ENCODE measurements at places on chromosomes 6 and 20.
A peak's percentile ranks its signal among the peaks of the same experiment; 100 is the strongest.

- DNase-seq: peak; percentile 11
Measured at GRCh38 chr6:170037541-170038250, 253.2 kb downstream of the DLL1 start.

DNA sequence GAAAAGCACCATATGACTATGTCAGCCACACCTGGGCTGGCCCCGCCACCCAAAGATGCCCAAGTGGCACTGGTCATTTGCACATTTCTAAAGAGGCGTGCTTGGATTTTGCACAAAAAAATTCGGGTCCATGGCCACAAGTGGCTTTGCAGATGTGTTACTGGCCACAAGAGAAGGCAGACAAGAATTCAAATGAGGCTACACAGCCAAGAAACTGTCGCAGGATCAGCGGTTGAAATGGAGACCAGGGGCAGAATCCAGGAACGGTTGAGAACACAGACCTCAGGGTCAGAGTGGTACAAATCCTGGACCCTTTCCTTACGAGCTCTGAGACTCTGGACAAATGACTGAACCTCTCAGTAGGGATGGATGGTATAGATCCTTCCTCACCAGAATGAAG, 48.6 kb upstream of the SASH1 start:
- DNase-seq: no peak

- DNase-seq: peak; percentile 83
Measured at GRCh38 chr20:33653218-33653899, 8.8 kb upstream of the C20orf144 start.

- no peak for DNase-seq
Measured at GRCh38 chr6:46263707-46264086, 92.9 kb upstream of the ENPP5 start.

GRCh38 chr6:112626468-112627082, 279.4 kb downstream of the RFPL4B start:
- no peak for DNase-seq

DNA sequence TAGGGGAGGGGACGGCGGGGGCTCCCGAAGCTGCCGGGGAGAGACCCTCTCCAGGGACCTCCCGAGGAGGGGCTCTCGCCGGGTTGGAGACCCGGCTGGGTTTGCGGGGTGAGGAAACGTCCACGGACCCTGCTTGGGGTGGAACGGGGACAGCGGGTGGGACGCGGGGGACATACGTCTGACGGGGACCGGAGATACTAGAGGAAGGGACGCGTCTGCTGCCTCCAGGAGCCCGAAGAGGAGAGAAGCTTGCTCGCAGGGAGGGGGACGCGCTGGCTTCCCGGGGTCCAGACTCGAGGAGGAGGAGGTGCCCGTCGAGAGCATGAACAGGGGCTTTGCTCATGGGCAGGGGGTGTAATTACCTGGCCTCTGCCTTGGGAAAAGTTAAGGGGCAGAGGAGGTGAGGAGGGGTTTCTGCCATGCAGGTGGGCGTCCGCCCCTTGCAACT, 593 bp downstream of the DNMT3B start:
- DNase-seq: no peak

GRCh38 chr6:148884461-148884860, 137.6 kb downstream of the UST start:
- no peak for DNase-seq

GRCh38 chr20:9506964-9507369, 7.4 kb upstream of the LAMP5 start:
- no peak for DNase-seq

GRCh38 chr6:44301782-44302564, 11.2 kb downstream of the AARS2 start:
- DNase-seq: no peak

DNA sequence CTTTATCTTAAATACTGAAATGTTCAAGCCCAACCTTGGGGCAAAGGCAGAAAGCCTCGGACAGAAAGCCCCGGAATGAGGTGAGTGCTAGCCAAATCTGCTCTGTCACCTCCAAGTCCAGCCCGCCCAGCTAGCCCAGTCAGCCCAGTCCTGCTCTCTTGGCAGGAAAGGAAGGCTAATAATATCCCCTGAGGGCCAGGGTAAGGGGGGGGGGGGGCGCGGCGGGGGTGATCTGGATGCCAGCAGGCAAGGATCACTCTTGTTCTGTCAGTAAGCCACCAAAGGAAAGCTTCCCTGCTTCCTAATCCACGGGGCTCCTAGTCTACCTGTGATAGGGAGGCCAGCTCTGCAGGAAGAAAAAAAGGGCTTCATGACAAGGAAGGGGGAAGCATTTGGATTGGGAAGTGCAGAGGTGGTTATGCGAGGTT, 1.1 kb downstream of the NDRG3 start:
- no peak for DNase-seq

DNA sequence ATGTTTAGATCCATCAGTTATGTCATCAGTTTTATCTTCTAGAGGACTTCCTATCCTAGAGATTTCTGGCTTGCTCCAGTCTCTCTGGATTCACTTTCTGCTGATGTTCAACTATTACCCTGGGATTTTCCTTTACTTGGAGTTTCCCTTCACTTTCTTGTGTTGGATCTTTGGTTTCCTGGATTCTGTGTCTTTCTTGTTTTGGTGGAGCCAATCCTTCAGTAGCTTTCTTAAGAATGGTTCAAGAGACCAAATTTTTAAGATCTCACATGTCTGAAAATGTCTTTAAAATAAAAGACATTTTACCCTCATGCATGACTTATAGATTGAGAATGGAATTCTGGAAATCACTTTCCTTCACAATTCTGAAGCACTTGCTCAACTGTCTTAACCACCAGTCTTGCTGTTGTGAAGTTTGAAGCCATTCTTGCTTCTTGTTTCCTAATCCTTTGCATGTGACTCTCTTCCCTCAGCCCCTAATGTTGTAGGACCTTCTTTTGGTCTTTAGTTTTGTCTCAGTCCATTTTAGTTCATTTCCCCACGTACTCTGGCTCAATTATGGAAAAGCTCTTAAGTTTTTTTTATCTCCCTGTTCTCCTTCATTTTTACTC, 87.9 kb downstream of the ARID1B start:
- no peak for DNase-seq

GRCh38 chr6:164057876-164058275, 643.4 kb downstream of the QKI start:
- no peak for DNase-seq

- no peak for DNase-seq
Measured at GRCh38 chr20:15674253-15675060, 898.8 kb downstream of the KIF16B start.

DNA sequence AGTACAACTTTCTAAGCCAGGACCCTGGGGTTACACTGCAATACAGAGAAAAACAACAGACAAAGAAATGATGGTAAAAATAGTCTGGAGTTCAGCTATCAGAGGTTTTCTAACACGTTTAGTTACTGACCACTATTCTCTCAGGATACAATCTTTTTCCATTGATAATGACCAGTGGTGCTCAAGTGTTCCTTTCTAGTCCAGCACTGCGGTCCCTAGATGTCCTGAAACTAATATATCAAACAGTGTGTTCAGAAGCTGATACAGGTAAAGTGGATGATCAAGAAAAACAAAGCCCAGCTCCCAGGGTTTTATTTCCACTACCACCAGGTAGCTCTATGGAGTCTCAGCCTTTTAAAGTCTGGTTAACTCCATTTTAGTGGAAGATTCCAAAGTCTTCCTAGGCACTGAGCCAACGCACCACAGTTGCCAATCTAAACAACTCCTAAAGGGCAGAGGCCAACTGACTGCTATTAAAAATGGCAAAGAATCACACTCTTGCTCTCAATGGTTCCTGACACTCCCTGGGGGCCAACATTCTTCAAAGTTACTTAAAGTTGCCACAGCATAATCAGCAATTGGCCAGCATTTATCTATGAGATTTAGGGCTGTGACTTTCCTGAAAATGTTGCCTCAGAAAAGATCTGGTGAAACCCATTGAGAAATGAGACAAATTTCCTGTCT, 38.2 kb downstream of the DZANK1 start:
- peak; percentile 64 for DNase-seq

- peak; percentile 83 for DNase-seq
Measured at GRCh38 chr20:50286609-50287008, 96.0 kb downstream of the CEBPB start.

- no peak for DNase-seq
Measured at GRCh38 chr6:72580281-72580940, 41.5 kb upstream of the KCNQ5 start.

DNA sequence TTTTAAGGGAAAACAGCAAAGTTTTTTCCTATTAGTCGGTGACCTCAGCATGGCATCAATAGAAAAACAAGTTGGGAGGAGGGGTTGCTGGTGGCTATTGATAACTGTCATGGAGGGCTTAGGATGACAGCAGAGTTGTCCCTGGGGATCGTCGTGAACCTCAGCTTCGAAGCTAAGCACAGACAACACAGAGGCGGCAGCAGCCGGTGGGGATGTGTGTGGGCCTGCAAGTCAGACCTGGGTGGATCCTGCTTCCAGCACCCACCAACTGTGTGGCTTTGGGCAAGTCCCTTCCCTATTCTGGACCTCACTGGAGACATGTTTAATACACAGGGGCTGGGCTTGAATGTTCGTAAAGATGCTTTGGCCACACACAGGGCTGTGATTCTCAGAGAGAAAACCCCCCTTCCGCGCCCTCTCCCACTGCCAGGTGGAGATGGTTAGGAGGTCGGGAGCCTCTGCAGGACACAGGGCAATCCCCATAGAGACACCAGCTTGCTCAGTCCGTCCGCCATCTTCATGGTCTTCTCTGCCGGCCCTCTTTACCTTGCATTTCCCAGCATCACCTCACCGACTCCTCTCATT, 83.1 kb upstream of the TOX2 start:
- DNase-seq: no peak

DNA sequence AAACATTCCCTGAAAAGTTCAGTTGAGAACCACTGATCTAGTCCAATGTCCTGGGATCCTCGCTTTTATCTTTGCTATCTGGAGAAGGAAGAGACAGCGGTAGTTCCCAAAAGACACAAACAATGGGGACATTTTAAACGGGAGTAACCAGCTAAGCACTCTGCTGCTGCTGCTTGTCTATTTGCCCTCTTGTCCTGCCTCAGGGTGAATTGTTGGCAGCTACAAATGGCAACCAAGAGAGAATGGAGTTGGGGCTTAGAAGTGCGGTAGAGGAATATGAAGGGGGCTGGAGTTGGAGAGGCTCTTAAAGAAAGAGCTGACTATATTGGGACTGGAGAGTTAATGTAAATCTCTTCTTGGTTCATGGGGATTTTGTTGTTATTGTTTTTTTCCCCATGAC, 6.5 kb upstream of the ZSWIM1 start:
- DNase-seq: no peak

DNA sequence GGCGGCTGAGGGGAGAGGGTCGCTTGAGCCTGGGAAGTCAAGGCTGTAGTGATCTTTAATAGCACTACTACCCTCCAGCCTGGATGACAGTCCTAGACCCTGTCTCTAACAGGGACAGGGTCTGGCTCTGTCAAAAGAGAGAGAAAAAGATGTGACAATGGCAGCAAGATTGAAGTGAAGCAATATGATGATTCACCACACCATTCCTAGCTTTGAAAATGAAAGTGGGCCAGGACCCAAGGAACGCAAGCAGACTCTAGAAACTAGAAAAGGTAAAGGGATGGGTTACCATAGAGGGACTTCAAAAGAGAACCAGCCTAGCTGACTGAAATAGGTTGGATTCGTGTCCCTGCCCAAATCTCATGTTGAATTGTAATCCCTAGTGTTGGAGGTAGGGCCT, 426.9 kb downstream of the HTR1B start:
- DNase-seq: no peak

DNA sequence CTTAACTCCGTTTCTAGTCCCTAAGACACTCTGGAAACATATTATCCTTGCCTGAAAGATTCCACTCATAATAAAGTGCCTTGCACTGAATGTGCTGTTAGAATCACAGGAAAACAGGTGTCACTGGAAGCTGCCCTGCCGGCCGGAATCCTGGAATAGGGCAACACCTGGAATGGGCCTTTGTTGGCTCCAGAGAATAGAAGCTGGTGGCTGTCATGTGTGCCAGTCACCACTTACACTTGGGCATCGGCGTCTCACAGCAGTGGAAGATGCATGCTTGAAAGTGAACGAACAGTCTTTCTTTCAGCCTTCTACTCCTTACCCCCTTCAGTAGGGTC, 90.8 kb upstream of the AFDN start:
- DNase-seq: no peak

DNA sequence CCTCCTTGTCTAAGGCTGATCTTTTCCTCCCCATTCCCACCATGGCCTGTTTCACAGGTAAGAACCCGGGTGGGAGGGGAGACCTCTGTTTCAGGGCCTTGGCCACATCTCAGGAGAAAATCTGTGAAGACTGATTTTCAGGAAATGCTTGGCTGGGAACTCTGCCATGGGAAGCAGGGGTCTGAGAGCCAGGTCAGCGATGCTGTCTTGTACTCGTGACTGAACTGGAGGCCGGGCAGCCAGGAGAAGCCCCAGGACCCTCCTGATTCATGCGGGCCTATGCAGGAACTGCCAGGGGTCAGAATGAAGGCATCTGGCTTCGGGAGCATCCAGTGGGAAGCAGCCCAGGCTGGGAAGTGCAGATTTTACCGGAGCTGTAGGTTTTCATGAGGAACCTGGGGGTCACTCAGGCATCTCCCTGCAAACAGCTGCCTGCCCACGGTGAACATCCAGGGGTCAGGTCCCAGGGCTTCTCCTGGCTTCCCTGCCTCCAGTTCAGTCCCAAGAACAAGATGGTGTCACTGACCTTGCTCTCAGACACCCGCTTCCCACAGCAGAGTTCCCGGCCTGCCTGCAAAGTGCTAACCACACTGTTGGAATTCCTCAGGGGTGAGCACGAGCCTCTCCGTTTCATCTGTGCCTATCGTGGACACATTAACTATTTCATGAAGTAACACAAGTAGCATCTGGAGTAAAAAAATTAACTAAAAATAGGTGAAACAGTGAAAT, 90.2 kb upstream of the SULF2 start:
- no peak for DNase-seq

DNA sequence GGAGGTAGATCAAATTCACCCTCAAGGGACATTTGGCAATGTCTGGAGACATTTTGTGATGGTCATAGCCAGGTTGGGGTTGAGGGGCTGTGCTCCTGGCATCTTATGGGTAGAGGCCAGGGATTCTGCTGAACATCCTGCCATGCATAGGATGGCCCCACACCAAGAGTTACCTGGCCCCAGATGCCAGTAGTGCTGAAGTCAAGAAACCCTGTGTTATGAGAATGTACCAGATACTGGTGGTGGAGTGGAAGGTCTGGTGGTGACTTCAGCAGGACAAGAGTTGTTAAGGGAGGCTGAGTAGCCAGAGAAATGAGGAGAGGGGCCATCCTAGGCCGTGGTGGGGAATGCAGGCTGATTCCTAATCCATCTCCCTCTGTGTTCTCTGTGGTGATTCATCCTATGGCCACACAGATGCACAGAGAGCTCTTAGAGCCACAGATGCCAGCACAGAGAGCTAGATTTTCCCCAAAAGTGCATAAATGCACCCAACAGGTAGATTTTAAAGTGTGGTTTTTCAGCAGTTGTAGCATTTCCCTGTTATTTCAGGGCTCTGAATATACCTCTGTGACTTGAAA, 43.6 kb downstream of the CDYL start:
- no peak for DNase-seq

- no peak for DNase-seq
Measured at GRCh38 chr6:134281388-134281787, 36.5 kb downstream of the SGK1 start.

DNA sequence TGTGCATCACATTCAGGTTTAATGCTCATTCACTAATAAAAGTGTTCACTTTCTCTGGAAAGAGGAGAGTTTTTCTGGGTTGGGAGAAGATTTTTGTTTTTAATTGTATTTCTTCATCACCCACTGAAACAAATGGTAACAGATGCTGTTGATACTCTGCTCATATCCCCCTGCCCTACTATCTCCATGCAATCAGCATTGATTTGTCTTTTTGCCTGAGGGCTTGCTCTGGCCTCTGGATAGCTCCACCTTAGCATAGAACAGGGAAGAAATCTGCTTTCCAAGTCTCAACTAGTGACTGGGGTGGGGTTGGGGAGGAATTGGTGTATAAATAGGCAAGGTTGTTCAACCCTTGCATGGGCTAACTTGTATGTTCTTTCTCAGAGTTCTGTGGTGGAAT, 296.4 kb downstream of the KHDRBS2 start:
- DNase-seq: no peak

Data from ovary (tissue), 10 donors.